Stimulated activated CD8-positive, alpha-beta memory T cell treated with anti-CD3 and anti-CD28 coated beads, Interleukin-15, amount 100 ng/mL, for 4 hours (primary cell): ENCODE measurements at places on chromosomes 4 and X.

DNA sequence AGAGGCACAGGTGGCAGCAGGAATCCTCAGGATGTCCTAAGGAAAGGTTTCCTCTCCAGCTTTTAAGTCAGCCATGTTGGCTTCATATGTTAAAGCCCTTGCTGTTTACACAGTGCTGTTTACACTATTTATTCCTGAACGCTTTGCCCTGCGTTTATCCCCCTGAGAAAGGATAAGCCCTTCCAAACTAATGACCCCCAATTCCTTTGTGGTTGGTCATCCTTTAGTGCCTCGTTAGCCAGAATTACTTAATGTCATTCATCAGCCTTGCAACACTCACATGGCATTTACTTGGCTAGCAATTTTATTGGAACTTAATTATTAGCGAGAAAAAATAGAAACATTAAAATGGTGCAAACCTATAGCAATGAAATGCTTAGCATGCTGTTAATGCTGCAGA, 23.8 kb downstream of the VCX2 start:
- DNase-seq: no peak

- no peak for DNase-seq
These were observed 17.8 kb upstream of the TENM3 start for GRCh38 chr4:182225257-182225852.

- no peak for DNase-seq
These were observed 41.4 kb upstream of the CXCL13 start for GRCh38 chr4:77564231-77564630.

DNA sequence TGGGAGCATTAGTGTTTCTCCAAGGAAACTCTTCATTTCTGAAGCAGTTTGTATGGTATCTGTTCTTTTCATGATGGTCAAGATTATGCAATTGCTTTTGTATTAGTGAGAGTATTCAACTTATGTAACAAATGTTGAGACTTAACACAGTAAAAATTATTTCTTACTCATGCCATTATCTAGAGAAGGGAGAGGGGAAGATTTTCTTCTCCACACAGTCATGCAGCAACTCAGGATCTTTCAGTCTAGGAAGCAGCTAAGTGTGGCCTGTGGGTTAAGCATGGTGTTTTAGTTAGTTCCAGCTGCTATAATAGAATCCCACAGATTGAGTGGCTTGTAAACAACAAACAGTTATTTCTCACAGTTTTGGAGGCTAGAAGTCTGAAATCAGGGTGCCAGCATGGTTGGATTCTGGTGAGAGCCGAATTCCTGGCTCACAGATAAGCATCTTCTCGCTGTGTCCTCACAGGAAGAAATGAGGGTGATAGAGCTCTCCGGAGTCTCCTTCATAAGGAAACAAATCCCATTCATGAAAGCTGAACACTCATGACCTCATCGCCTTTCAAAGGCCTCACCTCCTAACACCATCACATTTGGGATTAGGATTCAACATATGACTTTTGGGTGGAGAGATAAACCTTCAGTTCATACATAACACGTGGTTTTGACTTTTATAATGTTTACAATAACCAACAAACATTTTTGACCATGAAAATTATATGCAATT, 101.2 kb downstream of the FRMPD4 start:
- DNase-seq: no peak

GRCh38 chr4:55008166-55009056, 117.0 kb downstream of the KDR start:
- no peak for DNase-seq

GRCh38 chr4:100367451-100367850, 150.4 kb downstream of the EMCN start:
- DNase-seq: no peak

DNA sequence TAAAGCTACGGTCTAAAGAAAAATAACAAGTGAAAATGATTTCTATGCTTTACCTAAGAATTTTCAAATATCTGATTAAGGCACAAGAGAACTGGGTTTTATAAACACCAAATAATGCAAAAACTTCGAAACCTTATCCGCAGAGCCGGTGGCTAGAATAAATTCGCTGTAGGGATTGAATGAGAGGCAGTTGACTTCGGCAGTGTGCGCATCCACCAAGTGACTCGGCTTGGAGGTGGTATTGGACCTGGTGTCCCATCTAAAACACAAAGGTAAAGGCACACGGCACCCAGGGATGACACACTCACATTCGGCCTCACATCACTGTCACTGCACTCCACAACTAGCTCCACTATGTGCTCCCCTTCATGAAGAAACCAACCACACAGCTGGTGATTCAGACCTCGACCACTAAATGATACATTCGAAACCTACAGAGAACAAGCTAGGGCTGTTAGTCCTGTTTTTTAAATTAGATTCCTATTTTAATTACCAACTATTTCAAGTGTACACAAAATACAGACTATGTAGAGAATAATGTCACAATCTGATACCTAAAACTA, 17.5 kb downstream of the RBBP7 start:
- no peak for DNase-seq

GRCh38 chrX:45166781-45167180, 33.9 kb downstream of the DIPK2B start:
- DNase-seq: no peak

- DNase-seq: no peak
These were observed 856 bp downstream of the SAT1 start for GRCh38 chrX:23783589-23784469.

DNA sequence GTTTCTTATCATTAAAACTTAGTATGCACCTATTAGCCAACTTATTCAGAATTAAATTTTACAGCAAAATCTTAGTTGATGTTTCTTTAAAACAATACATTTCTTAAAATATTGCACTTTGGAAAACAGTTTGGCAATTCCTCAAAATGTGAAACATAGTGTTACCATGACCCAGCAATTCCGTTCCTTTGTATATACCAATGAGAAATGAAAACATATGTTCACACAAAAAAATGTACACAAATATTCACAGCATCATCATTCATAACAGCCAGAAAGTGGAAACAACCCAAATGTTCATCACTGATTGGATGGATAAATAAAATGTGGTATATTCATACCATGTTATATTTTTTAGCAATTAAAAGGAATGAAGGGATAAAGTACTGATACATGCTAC, 50.2 kb downstream of the WDR44 start:
- no peak for DNase-seq

GRCh38 chr4:68907788-68908700, 43.6 kb downstream of the UGT2A3 start:
- DNase-seq: no peak

GRCh38 chr4:187910741-187911140, 84.8 kb upstream of the ZFP42 start:
- no peak for DNase-seq

DNA sequence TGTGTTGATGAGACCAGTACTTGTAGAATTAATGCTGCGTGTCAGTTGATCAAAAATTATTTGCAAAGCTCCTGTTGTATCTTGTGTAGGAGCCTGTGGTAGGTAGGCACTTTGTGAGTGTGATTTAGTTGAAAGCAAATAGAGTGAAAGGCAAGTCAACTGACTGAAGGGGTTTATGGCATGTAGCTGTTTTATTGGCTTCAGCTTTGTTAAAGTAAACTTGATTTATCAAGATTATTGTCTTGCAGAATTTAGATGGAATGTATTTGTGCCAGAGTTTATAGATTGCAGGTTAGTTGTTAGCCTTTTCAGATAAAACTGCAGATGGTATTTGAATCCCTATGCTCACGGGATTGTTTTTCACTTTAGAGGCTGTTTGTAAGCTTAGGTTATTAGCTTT, 128.0 kb downstream of the FRAS1 start:
- no peak for DNase-seq

- DNase-seq: no peak
These were observed 64.7 kb downstream of the RBM47 start for GRCh38 chr4:40564815-40565483.

- no peak for DNase-seq
These were observed 4.3 kb downstream of the ZFX start for GRCh38 chrX:24153796-24154189.
